Natural killer cell treated with Interleukin-12 subunit alpha and Interleukin-12 subunit beta and Interleukin-15 and Interleukin-18, amount 100 ng/mL, for 72 hours (primary cell): ENCODE measurements at places on chromosomes 3 and 15. TPM values are rescaled to one million over a fixed set of nuclear protein-coding genes. Genes with fewer than 3 reads are reported as not detected.

The CASR gene
- total RNA-seq = not detected

GRCh38 chr3:171865191-171865865, 22.2 kb downstream of the TMEM212 start:
- DNase-seq = no peak

The OSTN gene
- total RNA-seq = not detected

The GP9 gene
- not detected for total RNA-seq

The IQGAP1 gene
- total RNA-seq = 382 TPM

GRCh38 chr3:136952292-136952691, 5.5 kb upstream of the IL20RB start:
- no peak for DNase-seq

The SLC38A3 gene
- not detected for total RNA-seq

GRCh38 chr3:34995796-34996430, 643.4 kb upstream of the ARPP21 start:
- no peak for DNase-seq

GRCh38 chr3:1380926-1381646, 288.3 kb downstream of the CNTN6 start:
- no peak for DNase-seq

The EAF2 gene
- 12.9 TPM for total RNA-seq

DNA sequence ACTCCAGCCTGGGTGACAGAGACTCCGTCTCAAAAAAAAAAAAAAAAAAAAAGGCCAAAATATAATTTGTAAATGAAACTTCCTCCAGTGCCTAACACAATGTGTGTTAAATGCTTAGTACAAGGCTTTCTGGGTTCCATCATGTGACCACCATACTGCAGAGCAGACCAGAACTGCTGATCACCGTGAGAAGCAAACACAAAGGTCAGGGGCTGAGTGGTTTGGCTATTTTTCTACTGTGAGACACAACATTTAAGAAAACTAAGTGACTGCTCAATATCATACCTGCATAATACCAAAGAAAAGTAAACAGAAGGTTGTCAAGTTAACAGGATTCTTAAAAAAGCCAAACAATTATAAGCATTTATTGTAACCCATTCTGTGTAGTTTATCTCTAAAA, 13.2 kb downstream of the ABCC5 start:
- DNase-seq = no peak

DNA sequence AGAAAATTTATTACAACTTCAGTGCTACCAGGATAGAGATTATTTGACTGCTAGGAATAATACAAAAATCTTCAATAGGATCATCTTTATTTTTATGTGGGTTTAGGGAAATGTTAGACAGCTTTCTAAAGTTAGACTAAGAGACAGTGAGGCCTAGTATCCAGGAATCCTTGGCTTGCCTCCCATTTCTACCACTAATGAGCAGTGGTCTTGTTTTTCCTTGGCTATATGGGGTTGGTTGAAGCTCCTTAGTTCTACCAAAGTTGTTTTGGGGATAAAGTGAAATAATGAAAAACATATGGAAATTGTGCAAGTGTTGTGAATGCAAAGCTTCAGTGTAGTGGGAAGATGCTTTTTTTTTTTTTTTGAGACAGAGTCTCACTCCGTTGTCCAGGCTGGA, 16.8 kb downstream of the AP4E1 start:
- no peak for DNase-seq

- DNase-seq = no peak
Measured at GRCh38 chr3:55202326-55202725, 274.5 kb upstream of the LRTM1 start.

The VEPH1 gene
- total RNA-seq = not detected

DNA sequence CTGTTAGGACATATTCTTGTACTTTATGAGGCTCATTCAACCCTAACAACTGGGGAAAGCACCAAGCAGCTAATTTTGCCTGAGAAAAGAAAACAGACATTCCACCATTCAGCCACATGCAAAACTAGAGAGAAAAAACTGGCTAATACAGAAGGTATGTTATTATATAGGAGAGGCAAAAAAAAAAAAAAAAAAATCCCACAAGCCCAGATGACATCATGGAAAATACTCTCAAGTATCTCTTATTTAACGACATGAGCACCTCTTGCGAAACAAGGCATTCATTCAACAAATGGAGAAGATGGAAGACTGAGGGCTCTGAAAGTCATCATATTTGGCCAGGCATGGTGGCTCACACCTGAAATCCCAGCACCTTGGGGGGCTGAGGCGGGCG, 61.5 kb downstream of the PRICKLE2 start:
- no peak for DNase-seq

The ELL3 gene
- 0.86 TPM for total RNA-seq

GRCh38 chr3:141227752-141228151, 3.9 kb upstream of the PXYLP1 start:
- no peak for DNase-seq

- DNase-seq = no peak
Measured at GRCh38 chr15:98519767-98520550, 128.4 kb upstream of the IGF1R start.

The ABHD17C gene
- total RNA-seq = 10.0 TPM

The HHLA2 gene
- not detected for total RNA-seq
